NAMALWA (cell line): ENCODE measurements at places on chromosomes 2 and 18.

- DNase-seq, result no peak
Observed at GRCh38 chr2:101731221-101732054, 33.9 kb downstream of the MAP4K4 start.

GRCh38 chr18:37248281-37248680 lies 317.3 kb downstream of the CELF4 start:
- DNase-seq, result no peak

- no peak for DNase-seq
Observed at GRCh38 chr2:180411661-180412060, 404.6 kb upstream of the CWC22 start.

- DNase-seq, result no peak
Observed at GRCh38 chr2:144248350-144249034, 271.4 kb downstream of the ZEB2 start.

GRCh38 chr2:240130393-240131195 lies 5.5 kb downstream of the COPS9 start:
- no peak for DNase-seq

DNA sequence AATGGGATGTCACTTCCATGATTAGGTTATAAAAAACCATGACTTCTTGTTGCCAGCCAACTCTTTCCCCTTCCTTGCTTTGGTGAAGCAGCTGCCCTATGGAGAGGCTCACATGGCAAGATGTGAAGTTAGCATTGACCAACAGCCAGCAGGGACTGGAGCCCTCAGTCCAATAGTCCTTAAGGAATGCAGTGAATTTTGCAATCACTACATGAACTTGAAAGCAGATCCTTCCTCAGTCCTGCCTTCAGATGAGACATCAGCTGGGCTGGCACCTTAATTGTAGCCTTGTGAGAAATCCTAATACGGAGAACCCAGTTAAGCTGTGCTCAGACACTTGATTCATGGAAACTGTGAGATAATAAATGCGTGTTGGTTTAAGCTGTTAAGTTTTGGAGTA lies 61.8 kb downstream of the ATP8B1 start:
- no peak for DNase-seq
